ENCODE measurements at places on chromosomes 5 and 9.

DNA sequence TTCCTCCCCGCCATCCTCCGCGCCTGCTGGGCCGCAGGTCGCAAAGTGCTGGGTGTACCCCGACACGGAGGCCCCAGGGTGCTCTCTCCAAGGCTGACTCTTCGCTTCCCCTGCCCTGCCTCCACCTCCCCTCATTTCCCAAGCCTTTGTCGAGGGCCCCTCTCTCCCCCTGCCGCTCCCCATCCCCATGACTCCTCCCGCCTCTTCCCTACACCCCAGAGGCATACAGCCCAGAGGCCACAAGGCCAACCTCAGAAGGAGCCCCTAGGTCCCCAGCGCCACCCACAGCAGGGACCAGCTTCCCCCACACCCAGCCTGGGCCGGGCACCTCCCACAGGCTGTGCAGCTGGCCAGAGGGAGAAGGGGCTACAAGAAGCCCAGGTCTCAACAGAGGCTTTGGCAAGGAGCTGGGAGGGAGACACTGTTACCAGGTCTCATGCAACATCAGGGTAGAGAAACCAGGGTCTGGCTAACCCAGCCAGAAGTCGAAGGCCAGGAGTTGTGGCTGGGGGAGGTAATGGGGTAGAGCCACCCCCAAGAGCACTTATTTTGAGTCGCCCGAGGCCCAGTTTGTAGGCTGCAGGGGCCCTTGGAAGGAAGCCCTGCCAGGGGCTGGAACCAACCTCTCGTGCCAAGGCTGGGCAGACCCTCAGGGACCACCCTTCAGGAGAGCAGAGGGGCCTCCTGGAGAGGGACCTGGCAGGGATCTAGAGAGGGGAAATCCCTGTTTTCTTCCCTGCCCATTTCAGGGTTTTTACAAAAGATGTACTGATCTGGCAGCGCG lies 24.5 kb upstream of the SARDH start:
- no peak for DNase-seq

GRCh38 chr9:22916148-22916547 lies 469.5 kb downstream of the DMRTA1 start:
- no peak for DNase-seq

GRCh38 chr9:35844628-35845270 lies 15.7 kb downstream of the TMEM8B start:
- no peak for DNase-seq

DNA sequence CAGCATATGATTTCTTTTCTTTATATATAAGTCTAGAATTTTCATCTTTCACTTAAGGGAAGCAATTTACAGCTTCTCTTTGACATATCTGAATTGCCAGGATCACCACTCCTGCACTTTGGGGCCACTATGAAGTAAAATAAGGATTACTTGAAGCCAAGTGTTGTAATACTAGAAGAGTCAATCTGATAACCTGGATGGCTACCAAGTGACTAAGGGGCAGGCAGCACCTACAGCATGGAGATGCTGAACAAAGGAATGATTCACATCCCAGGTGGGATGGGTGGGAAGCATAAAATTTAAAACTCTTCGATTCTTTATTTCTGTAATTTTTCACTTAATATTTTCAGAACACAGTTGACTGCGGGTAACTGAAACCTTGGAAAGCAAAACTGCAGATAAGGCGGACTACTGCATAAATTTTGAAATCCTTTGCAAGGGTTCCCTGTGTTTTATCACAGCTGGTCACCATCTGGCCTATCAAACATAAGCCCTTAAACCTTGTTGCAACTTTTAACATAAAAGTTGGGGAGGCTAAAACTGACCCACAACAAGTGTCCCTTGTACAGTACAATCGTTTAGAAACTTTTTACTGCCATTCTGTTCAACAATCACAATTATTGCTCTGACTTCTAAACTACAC lies 31.2 kb downstream of the NR3C1 start:
- DNase-seq = no peak

DNA sequence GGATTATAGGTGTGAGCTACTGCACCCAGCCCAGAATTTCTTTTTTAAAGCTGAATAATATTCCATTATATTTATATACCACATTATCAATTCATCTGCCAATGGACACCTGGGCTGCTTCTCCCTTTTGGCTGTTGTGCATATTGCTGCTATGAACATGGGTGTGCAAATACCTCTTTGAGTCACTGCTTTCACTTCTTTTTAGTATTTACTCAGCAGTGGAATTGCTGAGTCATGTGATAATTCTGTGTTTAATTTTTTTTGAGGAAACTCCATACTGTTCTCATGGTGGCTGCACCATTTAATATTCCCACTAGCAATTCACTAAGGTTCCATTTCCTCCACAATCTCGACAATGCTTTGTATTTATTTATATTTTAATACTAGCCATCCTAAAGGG lies 36.1 kb upstream of the KIF4B start:
- no peak for DNase-seq

DNA sequence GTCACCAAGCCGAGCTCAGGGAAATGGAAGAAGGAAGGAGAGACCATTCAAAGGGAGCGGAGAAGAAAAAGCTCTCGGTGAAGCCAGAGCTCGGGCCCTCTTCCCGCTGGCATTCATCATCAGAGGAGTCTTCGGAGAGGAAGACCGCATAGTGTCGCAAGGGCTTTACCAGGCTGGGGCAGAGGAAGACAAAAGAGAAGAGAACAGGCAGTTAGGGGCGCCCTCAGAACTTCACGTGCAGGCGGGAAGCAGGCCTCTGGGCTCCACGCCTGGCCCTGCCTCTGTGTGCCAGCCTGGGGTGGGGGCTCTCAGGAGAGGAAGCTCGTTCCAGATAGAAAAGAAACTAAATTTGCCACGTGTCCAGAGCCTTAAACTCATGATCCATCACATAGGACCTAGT lies 31.7 kb downstream of the CRB2 start:
- DNase-seq = no peak

- DNase-seq = no peak
Observed at GRCh38 chr5:74192606-74193299, 447.8 kb downstream of the ENC1 start.

DNA sequence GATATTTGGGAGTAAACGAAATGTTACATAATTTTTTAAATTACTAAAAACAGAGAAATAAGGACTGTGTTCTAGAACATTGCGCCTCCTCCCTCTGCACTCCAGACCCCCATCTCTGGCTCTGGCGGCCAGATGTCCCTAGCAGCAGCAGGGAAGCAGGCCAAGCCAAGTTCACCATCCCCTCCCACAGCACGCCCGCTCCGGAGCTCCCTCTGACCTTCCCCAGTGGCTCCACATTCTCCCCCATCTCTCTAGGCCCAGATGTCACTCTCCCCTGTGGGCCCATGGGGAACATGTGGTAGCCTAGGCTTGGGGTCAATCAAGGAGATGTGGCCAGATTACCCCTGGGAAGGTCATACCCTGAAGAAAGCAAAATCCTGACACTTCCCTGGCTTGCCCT lies 6.3 kb upstream of the WNK2 start:
- DNase-seq = no peak

GRCh38 chr5:157718519-157718918 lies 12.7 kb upstream of the THG1L start:
- peak; percentile 9 for DNase-seq

GRCh38 chr5:88875341-88876234 lies 7.4 kb downstream of the MEF2C start:
- DNase-seq = peak; percentile 59
